ENCODE measurements at places on chromosomes 1 and 21.
A peak's percentile ranks its signal among the peaks of the same experiment; 100 is the strongest.

- no peak for DNase-seq
Observed at GRCh38 chr1:183137782-183138181, 48.3 kb upstream of the LAMC2 start.

DNA sequence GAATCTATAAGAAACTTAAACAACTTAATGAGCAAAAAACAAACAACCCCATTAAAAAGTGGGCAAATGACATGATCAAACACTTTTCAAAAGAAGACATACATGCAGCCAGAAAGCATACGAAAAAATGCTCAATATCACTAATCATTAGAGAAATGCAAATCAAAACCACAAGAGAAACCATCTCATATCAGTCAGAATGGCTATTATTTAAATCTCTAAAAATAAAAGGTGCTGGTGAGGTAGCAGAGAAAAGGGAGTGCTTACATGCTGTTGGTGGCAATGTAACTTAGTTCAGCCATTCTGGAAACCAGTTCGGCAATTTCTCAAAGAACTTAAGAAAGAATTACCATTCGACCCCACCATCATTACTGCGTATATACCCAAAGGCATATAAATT is 147.7 kb downstream of the FAF1 start:
- DNase-seq: no peak

GRCh38 chr1:102174259-102174863 is 177.6 kb upstream of the OLFM3 start:
- no peak for DNase-seq

DNA sequence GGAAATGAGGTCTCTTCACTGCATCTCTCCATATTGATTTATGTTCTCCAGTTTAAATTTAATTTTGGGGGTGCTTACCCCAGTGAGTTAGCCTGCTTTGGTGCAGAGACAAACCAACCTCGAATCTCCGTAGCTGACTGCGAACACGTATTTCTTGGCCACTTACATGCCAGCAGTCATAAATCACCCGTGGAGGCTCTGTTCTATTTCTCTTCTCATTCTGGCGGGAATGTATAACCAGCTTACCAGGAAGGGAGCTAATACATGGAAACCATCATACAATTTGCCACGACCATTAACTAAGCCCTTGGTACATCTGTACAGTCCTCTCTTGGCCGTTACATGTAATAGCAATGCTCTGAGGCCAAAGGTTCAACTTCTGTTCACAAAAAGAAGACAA is 148.0 kb downstream of the PLA2G4A start:
- DNase-seq: no peak

DNA sequence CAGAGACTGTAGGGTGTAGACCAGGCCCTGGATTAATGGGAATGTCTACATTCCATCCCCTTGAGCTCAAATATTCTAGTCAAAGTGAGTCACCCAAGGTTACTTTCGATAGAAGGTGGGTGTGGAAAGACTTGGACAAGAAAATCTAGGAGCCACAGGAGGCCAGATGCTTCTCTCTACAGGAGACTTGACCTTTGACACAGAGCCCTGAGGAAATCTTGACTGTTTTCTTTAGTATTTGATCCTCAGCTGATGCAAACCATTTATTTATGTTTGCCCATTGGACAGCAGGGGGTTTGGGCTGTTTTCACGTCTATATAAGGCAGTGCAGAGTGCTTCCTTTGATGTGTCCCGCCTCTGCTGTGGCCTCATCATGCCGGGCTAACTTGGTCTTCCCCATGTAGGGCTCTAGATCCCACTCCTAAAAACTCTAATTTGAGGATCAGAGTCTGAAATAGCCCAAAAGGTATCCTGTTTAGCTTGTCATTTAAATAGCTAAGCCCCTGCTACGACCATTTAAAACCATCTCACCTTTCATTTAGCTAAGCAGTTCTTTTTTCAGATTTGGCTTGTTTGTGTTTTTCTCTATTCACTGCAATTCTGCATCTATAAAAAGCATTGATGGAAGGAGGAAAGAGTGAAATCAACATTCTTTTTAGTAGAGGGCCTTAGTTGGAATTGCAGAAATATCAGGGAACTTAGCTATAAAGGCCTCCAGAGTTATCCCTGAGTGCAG is 15.5 kb upstream of the MAP3K7CL start:
- no peak for DNase-seq

DNA sequence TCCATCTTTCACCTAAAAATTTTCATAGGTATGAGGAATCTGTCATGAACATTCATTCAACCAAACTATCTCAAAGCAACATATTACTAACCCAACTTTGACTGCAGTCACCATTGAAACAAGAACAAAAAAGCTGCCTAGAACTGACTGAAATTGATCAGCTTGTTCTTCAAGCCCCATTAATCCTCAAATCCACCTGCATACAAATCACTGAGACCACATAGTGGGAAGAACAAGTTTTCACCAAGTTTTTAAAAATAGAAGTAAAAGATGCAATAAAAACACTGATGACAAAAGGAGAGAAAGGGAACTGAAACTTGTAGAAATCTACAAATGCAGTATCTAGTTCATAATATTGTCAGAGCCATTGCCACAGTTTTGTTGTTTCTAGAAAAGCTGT is 6.1 kb downstream of the SORT1 start:
- no peak for DNase-seq

- peak; percentile 59 for DNase-seq
Observed at GRCh38 chr1:59071876-59072582, 224.9 kb upstream of the FGGY start.

DNA sequence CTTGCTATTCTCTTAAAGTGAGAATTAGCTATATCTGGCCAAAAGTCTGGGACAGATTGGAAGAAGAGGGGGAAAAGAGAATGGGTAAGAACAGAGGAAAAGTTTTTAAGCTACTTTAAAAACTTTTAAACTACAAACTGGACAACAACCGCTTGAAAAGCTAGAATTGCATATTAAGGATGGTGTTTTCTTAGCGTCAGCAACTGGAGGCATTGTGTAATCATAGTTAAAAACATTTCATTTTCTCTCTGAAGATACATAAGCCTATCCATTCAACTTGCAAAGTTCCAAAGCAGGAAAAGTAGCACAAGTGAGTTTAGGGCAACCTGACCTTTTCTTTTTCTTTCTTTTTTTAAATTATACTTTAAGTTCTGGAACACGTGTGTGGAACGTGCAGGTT is 10.9 kb downstream of the PBX1 start:
- DNase-seq: no peak

- no peak for DNase-seq
Observed at GRCh38 chr1:94013367-94013878, 104.2 kb upstream of the GCLM start.

DNA sequence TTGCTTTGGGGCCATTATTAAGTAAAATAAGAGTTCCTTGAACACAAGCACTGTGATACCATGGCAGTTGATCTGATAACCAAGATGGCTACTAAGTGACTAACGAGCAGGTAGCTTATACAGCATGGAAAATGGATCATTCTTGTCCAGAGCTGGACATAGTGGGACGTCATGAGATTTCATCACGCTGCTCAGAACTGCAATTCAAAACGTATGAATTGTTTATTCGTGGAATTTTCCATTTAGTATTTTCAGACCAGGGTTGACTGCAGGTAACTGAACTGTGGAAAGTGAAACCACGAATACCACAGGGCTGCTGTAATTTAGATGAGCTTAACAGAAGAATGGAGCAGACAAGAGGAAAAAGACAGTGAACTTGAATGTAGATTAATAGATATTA is 38.9 kb downstream of the CCDC18 start:
- no peak for DNase-seq

DNA sequence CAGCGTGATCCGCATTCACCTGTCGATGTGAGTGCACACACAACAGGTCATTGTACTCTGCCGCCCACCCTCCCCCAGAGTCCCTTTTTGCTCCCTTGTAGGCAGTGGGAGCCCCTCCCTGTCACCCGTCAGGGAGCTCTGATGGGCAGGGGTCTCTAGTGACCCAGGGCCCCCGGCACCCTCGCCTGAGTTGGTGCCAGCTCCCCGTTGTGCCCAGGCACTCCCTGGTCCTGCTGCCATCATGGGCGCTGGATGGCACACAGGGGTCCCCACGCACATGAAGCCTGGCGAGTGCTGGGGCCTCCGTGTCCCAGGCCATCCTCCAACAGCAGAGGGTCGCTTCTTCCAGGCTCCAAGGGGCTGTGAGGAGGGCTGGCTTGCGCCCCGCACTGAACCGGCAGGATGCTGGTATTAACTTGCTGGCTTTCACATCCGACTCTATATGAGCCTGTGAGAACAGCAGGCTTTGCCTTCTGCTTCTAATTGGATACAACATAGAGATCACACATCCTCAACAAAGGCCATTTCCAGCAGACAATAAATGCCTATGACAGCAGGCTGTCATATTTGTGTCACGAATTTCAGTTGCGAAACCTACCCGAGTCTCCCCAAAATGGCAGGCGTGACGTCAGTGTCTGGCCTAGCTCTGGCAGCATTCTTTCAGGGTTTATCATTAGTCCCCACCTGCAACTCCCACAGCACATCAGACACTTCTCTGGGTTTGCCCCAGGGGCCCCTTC is 35.4 kb downstream of the KIAA1614 start:
- DNase-seq: no peak

DNA sequence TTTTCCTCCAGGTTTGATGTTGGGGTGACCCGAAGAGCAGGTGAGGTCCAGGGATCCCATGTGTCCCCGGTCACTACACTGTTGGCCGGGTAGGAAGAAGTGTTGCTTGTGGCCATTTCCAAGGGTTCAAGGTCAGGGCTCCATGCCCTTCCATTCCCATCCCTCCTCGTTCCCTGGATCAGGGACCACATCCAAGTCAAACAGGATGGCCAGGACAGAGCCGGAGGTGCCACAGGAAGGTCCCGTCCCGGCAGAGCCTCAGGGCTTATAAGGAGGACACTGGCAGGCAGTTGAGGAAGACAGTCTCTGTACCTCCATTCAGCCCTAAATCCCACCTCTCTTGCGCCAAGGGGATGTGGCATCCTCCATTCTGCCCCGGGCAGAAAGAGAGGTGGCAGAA is 22.0 kb upstream of the FAM131C start:
- no peak for DNase-seq

DNA sequence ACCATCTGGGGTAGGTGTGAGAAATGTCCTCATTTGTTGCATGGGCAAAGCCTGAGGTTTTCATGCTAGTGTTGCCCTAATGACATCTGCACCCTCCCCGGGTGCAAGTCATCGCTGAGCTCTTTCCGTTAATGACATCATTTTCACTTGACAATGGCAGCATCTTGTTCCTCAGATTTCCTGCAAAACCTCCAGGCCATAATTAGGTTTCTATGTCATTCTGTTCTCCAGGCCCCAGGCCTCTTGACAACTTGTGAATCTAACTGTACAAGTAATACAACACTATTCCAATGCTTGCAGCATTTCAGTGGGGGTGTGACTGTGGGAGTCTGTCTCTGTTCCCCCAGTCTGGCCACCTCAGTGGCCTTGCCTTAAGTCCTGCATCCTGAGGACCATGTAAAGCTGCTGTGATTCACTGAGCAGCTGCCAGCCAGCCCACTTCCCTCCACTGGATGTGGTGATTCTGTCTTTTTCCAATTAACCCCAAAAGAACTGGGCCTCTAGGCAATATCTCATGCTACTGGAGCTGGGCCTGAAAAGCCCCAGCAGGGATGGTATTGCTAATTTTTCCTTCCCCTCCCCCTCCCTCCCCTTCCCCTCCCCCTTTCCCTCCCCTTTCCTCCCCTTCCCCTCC is 22.8 kb downstream of the RAB7B start:
- DNase-seq: no peak

- DNase-seq: peak; percentile 49
Observed at GRCh38 chr1:59146651-59147358, 150.1 kb upstream of the FGGY start.

DNA sequence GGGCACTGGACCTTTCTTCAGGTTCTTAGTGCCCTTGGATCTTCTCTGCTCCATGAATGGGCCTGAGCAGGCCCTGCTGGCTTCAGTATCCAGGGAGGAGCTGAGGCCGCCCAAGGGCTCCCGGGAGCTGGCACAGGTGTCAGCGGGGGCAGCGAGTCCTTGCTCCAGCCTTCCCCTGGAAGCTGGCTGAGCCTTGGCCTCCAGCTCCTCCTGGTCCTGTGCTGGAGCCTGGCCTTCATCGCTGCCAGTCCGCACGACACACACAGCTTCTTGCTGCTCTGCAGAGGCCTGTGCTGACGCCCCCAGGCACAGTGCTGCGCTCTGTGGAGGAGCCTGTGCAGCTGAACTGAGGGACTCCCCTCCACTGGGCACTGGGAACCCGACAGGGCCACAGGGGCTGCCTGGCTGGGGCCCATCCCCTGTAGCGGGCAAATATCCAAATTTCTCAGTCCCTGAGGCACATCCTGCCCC is 1.7 kb downstream of the SPOCD1 start:
- DNase-seq: no peak

DNA sequence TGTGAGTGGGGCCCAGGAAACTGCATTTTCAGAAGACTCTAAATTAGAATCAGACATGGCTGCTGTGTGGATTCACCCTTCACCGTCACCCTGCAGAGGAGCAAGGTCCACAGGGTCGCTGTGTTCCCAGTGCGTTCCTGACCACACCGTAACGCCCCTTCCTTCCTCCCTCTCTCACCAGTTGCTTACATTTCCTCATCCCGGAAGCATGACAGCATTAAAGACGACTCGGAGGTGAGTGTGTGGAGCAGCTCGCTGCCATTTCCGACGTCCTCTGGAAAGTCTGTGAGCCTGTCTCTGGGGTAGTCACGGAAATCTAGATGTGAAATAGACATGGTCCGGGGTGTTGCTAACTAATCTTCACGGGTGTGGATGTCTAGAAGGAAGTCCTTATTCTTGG is 45.9 kb downstream of the FAAP20 start:
- DNase-seq: peak; percentile 73

All from CD4-positive, alpha-beta T cell treated with Interleukin-6 for 4 hours (primary cell).